ENCODE measurements at places on chromosomes 12 and 14.

GRCh38 chr14:84937016-84937415, 592.9 kb upstream of the FLRT2 start:
- no peak for DNase-seq

GRCh38 chr12:47216150-47216677, 136.5 kb upstream of the AMIGO2 start:
- no peak for DNase-seq

- no peak for DNase-seq
Observed at GRCh38 chr12:116540622-116541152, 18.5 kb upstream of the MAP1LC3B2 start.

DNA sequence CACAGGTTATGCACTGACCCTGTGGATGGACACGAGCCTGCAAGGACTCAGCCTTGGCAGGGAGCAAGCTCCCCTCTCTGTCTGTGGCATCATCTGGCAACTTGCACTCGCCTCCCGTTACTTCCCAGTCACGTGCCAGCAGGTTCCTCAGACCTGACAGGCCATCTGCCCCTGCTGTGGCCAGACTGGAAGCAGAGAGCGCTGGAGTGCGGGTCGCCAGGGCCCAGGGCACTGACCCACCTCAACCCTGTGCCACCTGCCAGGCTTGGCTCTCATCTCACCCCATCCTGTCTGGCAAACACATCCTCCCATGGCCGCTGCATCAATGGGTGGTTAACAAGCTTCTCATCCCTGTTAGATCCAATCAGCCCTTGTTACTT, 28.4 kb downstream of the SLC6A12 start:
- DNase-seq: no peak

- no peak for DNase-seq
Observed at GRCh38 chr12:38872561-38872960, 32.8 kb downstream of the CPNE8 start.

All from stimulated activated CD4-positive, alpha-beta T cell treated with anti-CD3 and anti-CD28 coated beads, Interleukin-1b, Interleukin-23, amount 100 ng/mL, for 1 hour (primary cell).